ENCODE measurements at places on chromosomes 7 and 10.
A peak's percentile ranks its signal among the peaks of the same experiment; 100 is the strongest.

DNA sequence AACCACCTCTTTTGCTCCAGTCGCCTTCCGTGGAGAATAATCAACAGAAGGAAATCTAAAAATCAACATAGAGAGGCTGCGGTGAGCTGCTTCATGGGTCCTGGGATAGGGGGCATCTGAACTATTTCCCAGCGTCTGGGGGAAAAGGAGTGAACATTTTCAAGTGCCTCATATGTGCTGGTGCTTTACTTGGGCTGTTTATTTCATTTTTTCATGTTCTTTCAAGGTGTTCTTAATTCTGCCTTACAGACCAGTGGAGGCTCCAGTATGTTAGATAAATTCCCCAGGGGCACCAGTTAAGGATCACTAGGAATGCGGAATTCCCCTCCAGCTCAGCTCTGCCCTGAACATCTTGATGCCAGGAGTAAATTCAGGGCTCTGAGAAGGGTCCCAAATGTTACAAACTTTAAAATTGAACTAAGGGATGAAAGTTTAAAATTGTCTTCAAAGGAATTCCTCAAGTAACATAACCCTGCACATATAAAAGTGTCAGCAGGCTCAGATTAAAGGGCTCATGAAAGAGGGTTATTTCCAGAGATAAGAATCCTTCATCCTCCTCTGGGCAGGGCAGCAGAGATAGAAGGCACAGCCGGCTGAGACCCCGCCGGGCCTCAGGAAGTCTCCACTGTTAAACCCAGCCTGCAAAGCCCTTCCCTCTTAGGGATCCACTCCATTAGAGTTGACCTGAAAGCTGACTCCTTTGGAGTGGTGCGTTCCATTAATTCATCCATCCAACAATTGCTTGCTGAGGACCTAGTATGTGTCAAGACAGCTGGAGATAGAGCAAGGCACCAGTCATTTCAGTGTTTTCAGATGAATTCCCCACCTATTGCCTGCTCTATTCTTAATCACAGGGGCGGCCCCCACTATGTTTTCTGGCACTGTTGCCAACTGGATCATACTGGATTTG is 345.8 kb downstream of the KCNMA1 start:
- no peak overlapping the region for H3K27ac ChIP-seq
- no peaks in the 10 kb centered on the region for H3K36me3 ChIP-seq
- no peak for DNase-seq
- H3K4me1 ChIP-seq, result no peaks in the 10 kb centered on the region

DNA sequence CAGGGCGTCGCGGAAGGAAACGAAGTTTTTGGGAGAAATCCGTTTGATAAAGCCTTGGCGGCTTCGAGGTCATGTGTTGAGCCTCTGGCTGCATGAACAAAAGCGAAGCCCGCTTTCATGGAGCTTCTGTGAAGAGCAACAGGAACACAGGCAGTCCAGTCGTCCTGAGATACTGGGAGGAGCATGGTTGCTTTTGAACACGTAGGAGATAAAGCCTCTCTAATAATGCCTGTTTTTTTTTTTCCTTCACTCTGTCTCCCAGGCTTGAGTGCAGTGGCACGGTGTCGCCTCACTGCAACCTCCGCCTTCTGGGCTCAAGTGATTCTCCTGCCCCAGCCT is 473 bp upstream of the ZNF32 start:
- H3K4me3 ChIP-seq, result peak overlapping the region; percentile 83
- no peak for DNase-seq
- H3K4me1 ChIP-seq, result no peaks in the 10 kb centered on the region
- H3K36me3 ChIP-seq, result no peaks in the 10 kb centered on the region
- no peaks in the 10 kb centered on the region for H3K27me3 ChIP-seq
- H3K27ac ChIP-seq, result no peak overlapping the region

- no peaks in the 10 kb centered on the region for H3K27me3 ChIP-seq
- H3K4me1 ChIP-seq, result no peaks in the 10 kb centered on the region
- no peak overlapping the region for H3K4me3 ChIP-seq
- no peaks in the 10 kb centered on the region for H3K36me3 ChIP-seq
- DNase-seq, result no peak
Observed at GRCh38 chr10:78584266-78584665, 484.5 kb upstream of the ZMIZ1 start.

- peaks cover 1% of the 10 kb centered on the region for H3K4me1 ChIP-seq
- no peak for DNase-seq
- H3K27ac ChIP-seq, result no peak overlapping the region
- H3K36me3 ChIP-seq, result peaks cover 4% of the 10 kb centered on the region
Observed at GRCh38 chr7:1054861-1055450, 10.6 kb downstream of the GPR146 start.

GRCh38 chr7:52273685-52274610 is 761.5 kb upstream of the POM121L12 start:
- no peak overlapping the region for H3K27ac ChIP-seq
- no peaks in the 10 kb centered on the region for H3K36me3 ChIP-seq
- H3K4me3 ChIP-seq, result no peak overlapping the region
- no peaks in the 10 kb centered on the region for H3K4me1 ChIP-seq

DNA sequence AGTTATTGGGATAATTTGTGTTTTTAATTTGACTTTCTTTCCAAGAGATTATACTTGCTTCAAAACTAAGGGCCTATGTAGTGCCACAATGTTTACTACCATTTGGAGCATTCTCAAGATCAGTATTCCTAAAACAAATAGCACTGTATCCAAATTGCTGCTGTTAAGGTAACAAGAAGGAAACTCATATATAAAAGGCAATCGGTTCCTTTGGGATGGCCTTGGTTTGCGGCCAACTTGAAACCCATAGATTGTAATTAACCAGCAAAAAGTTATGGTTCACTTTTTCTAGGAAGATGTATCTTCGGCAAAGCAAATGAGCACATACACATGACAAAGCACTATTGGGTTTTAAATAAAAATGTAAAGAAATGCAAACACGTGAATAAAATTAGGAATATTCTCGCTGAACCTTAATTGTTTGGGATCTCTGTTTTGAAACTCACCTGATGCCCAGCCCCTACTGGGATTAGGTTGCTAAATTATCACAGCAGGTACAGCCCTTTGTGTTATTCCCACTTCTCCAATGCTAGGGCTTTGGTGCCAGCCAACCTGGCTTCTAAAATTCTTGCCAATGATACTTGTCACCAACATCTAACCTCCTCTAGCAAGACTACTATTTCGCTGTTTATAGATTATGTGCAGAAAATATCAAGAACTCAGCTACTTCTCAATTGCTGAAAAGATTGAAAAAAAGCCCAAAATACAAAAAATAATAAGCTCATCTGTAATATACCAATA is 16.0 kb downstream of the CDNF start:
- H3K27me3 ChIP-seq, result no peaks in the 10 kb centered on the region
- DNase-seq, result no peak
- no peak overlapping the region for H3K4me3 ChIP-seq
- no peaks in the 10 kb centered on the region for H3K36me3 ChIP-seq

GRCh38 chr10:114391599-114391998 is 12.7 kb downstream of the AFAP1L2 start:
- H3K4me1 ChIP-seq, result peaks cover 39% of the 10 kb centered on the region
- no peaks in the 10 kb centered on the region for H3K27me3 ChIP-seq
- DNase-seq, result no peak
- no peaks in the 10 kb centered on the region for H3K36me3 ChIP-seq
- no peak overlapping the region for H3K27ac ChIP-seq

GRCh38 chr7:12234334-12234865 is 23.3 kb downstream of the TMEM106B start:
- no peaks in the 10 kb centered on the region for H3K4me1 ChIP-seq
- H3K4me3 ChIP-seq, result no peak overlapping the region
- DNase-seq, result no peak
- no peaks in the 10 kb centered on the region for H3K36me3 ChIP-seq

GRCh38 chr10:125659071-125659470 is 23.9 kb downstream of the TEX36 start:
- no peak overlapping the region for H3K27ac ChIP-seq
- H3K4me1 ChIP-seq, result no peaks in the 10 kb centered on the region
- no peaks in the 10 kb centered on the region for H3K27me3 ChIP-seq
- no peak for DNase-seq

DNA sequence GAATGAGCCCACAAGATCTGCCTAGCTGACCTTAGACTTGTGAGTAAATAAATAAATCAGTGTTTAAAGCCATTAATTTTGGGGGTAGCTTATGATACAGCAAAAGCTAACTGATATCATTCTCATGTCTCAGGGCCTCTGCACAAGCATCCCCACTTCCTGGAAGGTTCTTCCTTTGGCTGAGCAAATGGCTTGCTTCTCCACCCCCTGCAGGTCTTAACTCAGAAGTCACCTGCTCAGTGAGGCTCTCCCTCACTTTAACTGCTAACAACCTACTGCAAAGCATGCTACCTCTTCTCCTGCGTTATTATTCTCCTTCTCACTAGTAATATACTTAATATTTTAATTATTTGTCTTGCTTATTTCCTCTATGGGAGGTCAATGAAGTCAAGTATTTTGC is 167.3 kb downstream of the TPK1 start:
- H3K4me3 ChIP-seq, result no peak overlapping the region
- no peak for DNase-seq

- H3K4me3 ChIP-seq, result no peak overlapping the region
- H3K27ac ChIP-seq, result no peak overlapping the region
- H3K27me3 ChIP-seq, result no peaks in the 10 kb centered on the region
- H3K36me3 ChIP-seq, result no peaks in the 10 kb centered on the region
- no peaks in the 10 kb centered on the region for H3K4me1 ChIP-seq
Observed at GRCh38 chr10:34297541-34298345, 517.4 kb downstream of the PARD3 start.

GRCh38 chr7:138796038-138796615 is 1.7 kb upstream of the TMEM213 start:
- H3K4me1 ChIP-seq, result no peaks in the 10 kb centered on the region
- no peaks in the 10 kb centered on the region for H3K36me3 ChIP-seq
- no peak for DNase-seq
- H3K4me3 ChIP-seq, result no peak overlapping the region

GRCh38 chr10:22984066-22984465 is 56.2 kb downstream of the ARMC3 start:
- no peak overlapping the region for H3K27ac ChIP-seq
- no peaks in the 10 kb centered on the region for H3K36me3 ChIP-seq
- H3K4me1 ChIP-seq, result no peaks in the 10 kb centered on the region
- no peaks in the 10 kb centered on the region for H3K27me3 ChIP-seq

- no peak for DNase-seq
- H3K4me1 ChIP-seq, result no peaks in the 10 kb centered on the region
- no peaks in the 10 kb centered on the region for H3K36me3 ChIP-seq
- no peak within 1 kb of the TSS for H3K27ac ChIP-seq
- no peak within 1 kb of the TSS for H3K4me3 ChIP-seq
Observed at GRCh38 chr7:101629171-101629570, at the start of gene MYL10. TSS of gene MYL10 (minus strand) at chr7:101629296. CDS start at chr7:101629118, 178 bp downstream.

- H3K4me3 ChIP-seq, result no peak overlapping the region
- no peak overlapping the region for H3K27ac ChIP-seq
- H3K4me1 ChIP-seq, result no peaks in the 10 kb centered on the region
- no peak for DNase-seq
- no peaks in the 10 kb centered on the region for H3K36me3 ChIP-seq
- H3K27me3 ChIP-seq, result no peaks in the 10 kb centered on the region
Observed at GRCh38 chr7:155583636-155584035, 37.3 kb upstream of the CNPY1 start.

DNA sequence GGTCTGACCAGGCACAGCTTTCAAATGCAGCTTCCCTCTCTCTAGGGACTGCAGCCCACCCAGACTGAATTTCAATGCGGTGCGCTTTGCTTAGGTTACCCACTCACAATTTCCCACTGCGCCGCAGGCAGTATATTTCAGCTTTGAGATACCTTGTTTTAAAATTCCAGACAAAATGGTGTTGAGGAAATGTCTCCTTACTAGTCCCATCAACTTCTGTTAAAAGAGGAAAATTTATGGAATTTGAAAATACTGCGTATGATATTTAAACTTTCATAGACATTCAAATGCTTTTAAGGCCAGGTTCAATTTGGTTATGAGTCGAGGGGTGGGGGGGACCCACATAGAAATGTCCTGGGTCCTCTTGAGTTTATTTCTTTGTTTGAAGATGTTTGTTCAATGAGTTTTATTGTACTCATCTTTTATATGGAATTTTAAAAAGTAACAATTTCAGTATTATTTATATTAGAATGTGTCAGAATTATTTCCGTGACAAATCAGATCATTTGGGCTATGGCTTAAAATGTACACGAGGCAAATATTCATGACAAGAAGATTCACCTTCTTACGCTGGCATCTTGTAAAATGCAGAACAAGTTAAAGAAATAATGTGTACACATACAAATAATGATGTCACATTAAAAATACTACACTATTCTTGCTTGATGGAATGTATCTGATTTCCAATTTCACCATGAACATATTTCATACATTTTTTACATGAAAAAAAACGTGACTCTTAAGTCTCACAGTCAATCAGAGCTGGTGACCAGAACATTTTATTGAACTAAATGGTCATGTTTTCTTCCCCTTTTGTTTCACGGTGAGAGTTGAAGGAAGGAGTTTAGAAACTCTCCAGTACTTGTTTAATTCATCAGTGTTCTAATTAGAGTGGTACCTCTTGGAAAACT is 1.3 kb downstream of the IKZF1 start:
- H3K27ac ChIP-seq, result peak overlapping the region; percentile 67
- peak overlapping the region; percentile 79 for H3K4me3 ChIP-seq
- H3K36me3 ChIP-seq, result no peaks in the 10 kb centered on the region
- H3K27me3 ChIP-seq, result no peaks in the 10 kb centered on the region
- H3K4me1 ChIP-seq, result peaks cover 10% of the 10 kb centered on the region

GRCh38 chr7:17362439-17363105 is 64.1 kb downstream of the AHR start:
- no peaks in the 10 kb centered on the region for H3K36me3 ChIP-seq
- no peaks in the 10 kb centered on the region for H3K27me3 ChIP-seq

DNA sequence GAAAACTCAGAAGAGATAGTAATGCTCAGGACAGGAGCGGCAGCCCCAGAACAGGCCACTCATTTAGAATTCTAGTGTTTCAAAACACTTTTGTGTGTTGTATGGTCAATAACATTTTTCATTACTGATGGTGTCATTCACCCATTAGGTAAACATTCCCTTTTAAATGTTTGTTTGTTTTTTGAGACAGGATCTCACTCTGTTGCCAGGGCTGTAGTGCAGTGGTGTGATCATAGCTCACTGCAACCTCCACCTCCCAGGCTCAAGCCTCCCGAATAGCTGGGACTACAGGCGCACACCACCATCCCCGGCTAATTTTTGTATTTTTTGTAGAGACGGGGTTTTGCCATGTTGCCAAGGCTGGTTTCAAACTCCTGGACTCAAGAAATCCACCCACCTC is 65.9 kb upstream of the CAPZA2 start:
- H3K4me3 ChIP-seq, result no peak overlapping the region
- H3K4me1 ChIP-seq, result no peaks in the 10 kb centered on the region
- DNase-seq, result no peak
